ENCODE measurements at places on chromosomes 6 and 20. TPM values are rescaled to one million over a fixed set of nuclear protein-coding genes. Genes with fewer than 3 reads are reported as not detected.

DNA sequence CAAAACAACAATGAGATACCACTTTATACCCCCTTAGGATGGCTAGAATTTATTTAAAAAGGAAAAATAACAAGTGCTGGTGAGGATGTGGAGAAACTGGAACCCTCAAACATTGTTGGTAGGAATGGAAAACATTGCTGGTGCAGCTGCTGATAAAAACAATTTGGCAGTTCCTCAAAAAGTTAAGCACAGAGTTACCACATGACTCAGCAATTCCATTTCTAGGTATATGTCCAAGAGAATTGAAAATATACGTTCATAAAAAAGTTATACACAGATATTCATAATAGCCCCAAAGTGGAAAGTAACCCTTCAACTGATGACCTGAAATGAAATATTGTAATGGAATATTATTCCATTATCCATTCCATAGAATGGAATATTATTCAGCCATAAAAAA is 55.0 kb downstream of the CD83 start:
- no peaks in the 10 kb centered on the region for H3K36me3 ChIP-seq
- H3K4me3 ChIP-seq: no peak overlapping the region
- peaks cover under 1% of the 10 kb centered on the region for H3K4me1 ChIP-seq
- no peak for DNase-seq

- H3K36me3 ChIP-seq: no peaks in the 10 kb centered on the region
- DNase-seq: peak; percentile 48
- no peaks in the 10 kb centered on the region for H3K27me3 ChIP-seq
- H3K4me3 ChIP-seq: no peak overlapping the region
- H3K4me1 ChIP-seq: peaks cover 16% of the 10 kb centered on the region
Observed at GRCh38 chr6:151290877-151291721, 51.3 kb downstream of the AKAP12 start.

The BCLAF1 gene
- 127 TPM for total RNA-seq

GRCh38 chr6:15089569-15090144 is 156.2 kb upstream of the JARID2 start:
- no peak overlapping the region for H3K4me3 ChIP-seq
- peaks cover 16% of the 10 kb centered on the region for H3K4me1 ChIP-seq
- DNase-seq: no peak
- no peaks in the 10 kb centered on the region for H3K36me3 ChIP-seq
- no peaks in the 10 kb centered on the region for H3K27me3 ChIP-seq

GRCh38 chr6:160798625-160799024 is 96.6 kb downstream of the PLG start:
- no peaks in the 10 kb centered on the region for H3K4me1 ChIP-seq
- no peaks in the 10 kb centered on the region for H3K36me3 ChIP-seq
- DNase-seq: no peak
- H3K27me3 ChIP-seq: no peaks in the 10 kb centered on the region
- H3K4me3 ChIP-seq: no peak overlapping the region

DNA sequence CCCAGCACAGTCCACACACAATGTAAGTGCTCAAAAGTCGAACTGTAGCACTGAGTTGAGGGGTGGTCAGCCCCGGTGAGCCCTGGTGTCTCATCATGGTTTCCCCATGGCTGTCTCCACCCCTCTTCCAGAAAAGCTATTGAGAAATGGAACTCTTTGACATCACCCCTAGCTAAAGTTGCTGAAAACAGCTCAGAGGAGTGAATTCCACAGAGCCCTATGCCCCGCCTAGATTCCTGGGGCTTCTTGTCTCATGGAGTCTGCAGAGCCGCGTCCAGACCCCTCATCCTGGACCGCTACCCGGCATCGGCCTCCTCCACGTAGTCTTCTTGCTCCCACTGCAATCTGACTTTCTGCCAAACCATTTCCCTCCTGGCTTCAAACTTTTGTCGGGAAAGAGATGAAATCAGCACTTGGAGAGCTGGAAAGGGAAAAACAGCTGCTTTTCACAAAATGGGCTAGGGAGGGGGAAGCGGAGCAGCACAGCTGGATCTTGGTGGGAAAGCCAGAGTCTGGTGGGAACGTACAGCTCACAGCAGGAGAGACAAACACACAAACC is 132.2 kb downstream of the SNX5 start:
- DNase-seq: peak; percentile 28
- no peaks in the 10 kb centered on the region for H3K36me3 ChIP-seq
- no peak overlapping the region for H3K27ac ChIP-seq
- peaks cover 19% of the 10 kb centered on the region for H3K4me1 ChIP-seq
- H3K27me3 ChIP-seq: no peaks in the 10 kb centered on the region
- H3K4me3 ChIP-seq: no peak overlapping the region

GRCh38 chr20:43537921-43538877 is 20.6 kb upstream of the SGK2 start:
- H3K4me1 ChIP-seq: no peaks in the 10 kb centered on the region
- H3K36me3 ChIP-seq: no peaks in the 10 kb centered on the region
- H3K4me3 ChIP-seq: no peak overlapping the region
- no peaks in the 10 kb centered on the region for H3K27me3 ChIP-seq

The SEL1L2 gene
- 2.5 TPM for total RNA-seq

DNA sequence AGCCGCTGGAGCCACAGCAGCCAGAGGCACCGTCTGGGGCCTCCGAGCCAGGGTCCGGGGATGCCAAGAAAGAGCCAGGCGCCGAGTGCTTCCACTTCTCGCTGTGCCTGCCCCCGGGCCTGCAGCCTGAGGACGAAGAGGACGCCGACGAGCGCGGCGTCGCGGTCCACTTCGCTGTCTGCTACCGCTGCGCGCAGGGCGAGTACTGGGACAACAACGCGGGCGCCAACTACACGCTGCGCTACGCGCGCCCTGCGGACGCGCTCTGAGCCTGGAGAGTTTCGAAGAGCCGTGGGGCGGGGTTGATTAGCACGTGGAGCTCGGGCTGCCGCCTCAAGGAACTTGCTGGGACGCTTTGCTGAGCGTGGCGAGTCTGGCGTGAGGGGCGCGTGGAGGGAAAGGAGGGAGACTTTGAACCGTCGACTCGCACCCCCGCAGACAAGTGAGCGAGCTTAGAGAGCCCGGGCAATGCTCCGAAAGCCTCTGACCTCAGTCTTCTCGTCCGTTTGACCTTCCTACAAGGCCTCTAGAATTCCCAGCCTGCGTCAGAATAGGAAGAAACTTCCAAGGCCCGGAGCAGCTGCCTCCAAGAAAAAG is 1.3 kb downstream of the PPP1R3G start:
- peaks cover 20% of the 10 kb centered on the region for H3K4me1 ChIP-seq
- DNase-seq: peak; percentile 60
- H3K4me3 ChIP-seq: peak overlapping the region; percentile 57
- no peak overlapping the region for H3K27ac ChIP-seq

- DNase-seq: no peak
- peaks cover 29% of the 10 kb centered on the region for H3K27me3 ChIP-seq
- no peaks in the 10 kb centered on the region for H3K36me3 ChIP-seq
- no peak overlapping the region for H3K27ac ChIP-seq
- H3K4me3 ChIP-seq: no peak overlapping the region
Observed at GRCh38 chr20:21500599-21500998, 13.3 kb downstream of the NKX2-2 start.

DNA sequence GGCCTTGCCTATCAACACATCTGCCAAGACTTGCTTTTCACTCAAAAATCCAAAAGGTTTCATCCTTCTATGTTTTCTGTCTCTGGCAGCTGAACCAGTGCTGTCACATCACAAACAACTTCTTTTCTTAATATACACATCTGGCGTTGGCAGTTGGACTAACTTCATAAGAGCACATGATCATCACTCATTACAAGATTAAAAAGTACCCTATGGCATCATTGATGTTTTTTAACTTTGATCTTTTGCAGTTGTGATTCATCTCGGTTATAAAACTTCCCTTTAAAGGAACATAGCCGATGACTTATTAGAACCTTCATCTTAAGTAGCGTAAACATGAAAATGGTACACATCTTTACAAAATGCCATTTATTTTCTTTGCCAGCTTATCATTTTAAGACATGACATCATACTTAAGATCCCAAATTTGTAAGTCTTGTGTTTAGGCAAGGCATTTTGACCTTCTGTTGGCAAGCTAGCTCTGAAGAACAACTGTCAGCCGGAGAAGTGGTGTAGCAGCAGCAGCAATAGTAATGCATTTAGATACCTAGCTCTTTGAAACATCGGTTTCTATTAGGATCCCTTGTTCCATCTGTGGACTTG is 64.2 kb upstream of the SUPT3H start:
- no peaks in the 10 kb centered on the region for H3K4me1 ChIP-seq
- H3K27me3 ChIP-seq: no peaks in the 10 kb centered on the region
- no peak for DNase-seq
- no peak overlapping the region for H3K27ac ChIP-seq
- H3K36me3 ChIP-seq: no peaks in the 10 kb centered on the region

DNA sequence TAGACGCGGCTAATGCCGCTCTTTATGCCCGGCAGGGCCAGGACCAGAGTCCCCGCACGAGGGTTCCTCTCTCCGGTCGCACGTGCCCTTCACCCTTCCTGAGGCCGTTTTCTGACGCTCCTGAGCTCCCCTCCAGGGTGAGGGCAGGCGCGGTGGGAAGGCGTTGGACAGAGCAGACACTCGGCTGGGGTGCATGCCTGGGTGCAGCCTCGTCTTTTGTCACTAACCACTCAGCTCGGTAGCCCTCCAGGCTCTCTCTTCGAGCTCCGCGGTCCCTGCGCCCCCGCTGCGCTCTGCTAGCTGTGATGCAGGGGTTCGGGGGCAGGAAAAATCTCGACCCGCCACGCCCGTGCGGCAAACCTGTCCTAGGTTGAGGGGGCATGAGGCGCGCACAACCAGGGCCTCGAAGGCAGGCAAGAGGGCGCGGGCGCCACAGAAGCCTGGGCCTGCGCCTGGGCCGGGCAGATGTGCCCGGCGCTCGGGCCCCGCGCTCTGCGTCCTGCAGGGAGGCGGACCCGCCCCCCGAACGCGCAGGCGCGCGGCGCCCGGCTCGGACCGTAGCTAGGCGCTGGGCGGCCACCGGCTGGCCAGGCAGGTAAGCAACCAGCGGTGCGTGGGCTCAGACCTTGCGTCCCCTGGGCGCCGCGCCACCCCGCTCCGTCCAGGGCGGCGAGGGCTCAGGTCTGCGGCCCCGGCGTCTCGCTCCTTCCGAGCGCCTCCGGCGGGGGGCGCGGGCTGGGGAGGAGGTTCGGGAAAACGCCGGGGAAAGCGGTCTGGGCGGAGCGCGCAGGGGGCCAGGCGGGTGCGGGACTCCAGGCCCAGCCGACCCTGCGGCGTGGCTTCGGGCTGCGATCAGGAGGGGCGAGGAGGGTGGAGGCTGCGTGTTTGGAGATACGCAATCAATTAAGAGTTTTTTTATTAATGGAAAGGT is at the start of gene L3MBTL1:
Gene L3MBTL1, plus strand, starts transcription at position 548 of the 931 bp plus-strand sequence. CDS start 5,807 bp downstream, outside the sequence.
- H3K36me3 ChIP-seq: no peaks in the 10 kb centered on the region
- H3K4me3 ChIP-seq: peak within 1 kb of the TSS; percentile 68
- H3K27me3 ChIP-seq: peaks cover 41% of the 10 kb centered on the region
- no peak within 1 kb of the TSS for H3K27ac ChIP-seq
- no peaks in the 10 kb centered on the region for H3K4me1 ChIP-seq
